ENCODE measurements at places on chromosomes 16 and 17.
A peak's percentile ranks its signal among the peaks of the same experiment; 100 is the strongest.

GRCh38 chr17:83203073-83203471 is 123.7 kb downstream of the METRNL start:
- no peak for DNase-seq

DNA sequence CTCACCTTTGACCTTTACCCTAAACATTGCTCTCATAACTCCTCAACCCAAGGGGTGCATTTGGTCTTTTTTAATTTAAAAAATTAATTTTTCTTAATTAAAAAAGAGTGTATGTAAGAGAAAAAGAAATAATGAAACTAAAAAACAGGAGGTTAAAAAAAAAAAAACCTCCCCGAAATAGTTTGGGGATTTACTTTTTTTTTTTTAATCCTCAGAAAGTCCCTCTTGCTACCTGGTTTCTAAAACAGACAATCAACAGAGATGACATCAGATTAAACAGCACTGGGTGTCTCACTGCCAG is 301.3 kb downstream of the SOX9 start:
- no peak for DNase-seq

DNA sequence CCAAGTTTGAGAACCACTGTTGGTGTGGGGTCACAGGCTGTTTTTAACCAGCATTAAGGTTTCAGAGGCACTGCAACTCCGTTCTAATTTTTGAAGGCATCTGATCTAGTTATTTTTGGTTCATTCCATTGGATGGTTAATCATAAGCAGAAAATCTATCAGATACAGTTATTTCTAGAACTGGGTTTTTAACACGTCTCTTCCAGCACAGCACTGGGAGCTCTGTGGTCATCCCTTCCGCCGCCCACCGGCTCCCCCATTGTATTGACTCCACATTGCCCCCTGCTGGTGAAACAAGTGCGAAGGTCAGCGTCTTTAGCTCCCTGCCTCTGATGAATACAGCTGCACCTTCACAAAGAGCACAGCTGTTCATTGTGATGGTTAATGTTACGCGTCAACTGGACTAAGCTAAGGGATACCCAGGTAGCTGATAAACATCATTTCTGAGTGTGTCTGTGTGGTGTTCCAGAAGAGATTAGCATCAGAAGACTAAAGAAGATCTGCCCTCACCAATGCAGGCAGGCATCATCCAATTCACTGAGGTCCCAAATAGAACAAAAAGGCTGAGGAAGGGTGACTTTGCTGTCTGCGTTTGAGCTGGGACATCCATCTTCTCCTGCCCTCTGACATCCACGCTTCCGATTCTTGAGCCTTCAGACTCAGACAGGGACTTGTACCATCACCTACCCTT is 8.5 kb downstream of the CCL18 start:
- peak; percentile 66 for DNase-seq

GRCh38 chr16:68383858-68384257 is 64.5 kb downstream of the SMPD3 start:
- no peak for DNase-seq

- DNase-seq: no peak
Observed at GRCh38 chr17:40864661-40865390, 2.2 kb downstream of the KRT12 start.

DNA sequence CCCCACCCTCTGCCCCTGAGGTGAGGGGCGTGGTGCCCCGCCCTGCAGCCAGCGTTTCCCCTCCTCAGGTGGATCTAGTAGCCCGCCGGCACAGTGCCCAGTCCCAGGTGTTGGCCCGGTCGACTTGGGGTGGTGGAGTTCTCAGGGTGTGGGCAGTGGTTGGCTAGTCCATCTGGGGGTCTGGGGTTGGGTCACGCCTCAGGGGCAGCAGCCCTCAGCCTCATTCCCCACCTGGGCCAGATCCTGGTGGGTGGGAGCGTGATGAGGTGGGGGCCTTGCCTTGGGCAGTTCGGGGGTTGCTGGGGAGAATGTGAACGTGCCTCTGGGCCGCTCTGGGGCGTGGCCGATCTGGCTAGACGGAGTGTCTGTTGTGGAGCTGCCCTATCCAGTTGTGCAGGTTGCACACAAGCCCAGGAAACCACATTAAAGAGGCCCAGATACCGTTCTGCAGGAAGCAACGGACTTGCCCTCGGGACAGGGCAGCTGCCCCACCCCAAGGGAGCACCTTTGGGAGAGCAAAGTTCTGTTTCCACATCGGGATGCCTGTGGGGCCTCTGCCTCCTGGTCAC is 32.0 kb downstream of the GSE1 start:
- no peak for DNase-seq

GRCh38 chr17:81860756-81861568 is 627 bp upstream of the P4HB start:
- DNase-seq: peak; percentile 96

DNA sequence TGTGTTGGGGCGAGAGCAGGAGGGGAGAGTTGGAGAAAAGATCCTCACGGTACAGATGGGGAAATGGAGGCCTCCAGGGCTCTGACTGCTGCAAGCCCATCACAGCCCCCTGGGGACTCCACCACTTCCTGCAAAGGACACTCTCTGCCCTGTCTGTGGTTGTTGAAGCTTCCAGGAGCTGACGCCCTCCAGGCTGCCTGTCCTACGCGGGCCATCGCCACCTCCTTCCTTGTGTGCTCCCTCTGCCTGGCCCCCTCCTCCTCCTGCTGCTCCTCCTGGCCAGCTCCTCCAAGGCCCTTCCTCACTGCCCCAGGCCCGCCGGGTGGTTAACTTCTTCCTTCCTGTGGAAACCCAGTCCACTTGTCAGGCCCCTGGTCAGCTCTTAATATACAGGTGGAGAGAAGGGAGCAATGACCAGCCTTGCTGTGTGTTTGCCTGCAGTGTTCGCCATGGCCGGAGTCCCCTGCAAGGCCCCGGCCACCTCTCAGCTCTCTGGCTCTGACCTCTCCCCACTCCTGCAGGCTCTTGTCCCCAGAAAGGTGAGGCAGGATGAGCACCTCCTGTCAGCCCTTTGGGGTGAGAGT is 18.4 kb upstream of the STAC2 start:
- DNase-seq: no peak

- no peak for DNase-seq
Observed at GRCh38 chr16:17757808-17758207, 287.0 kb upstream of the XYLT1 start.

DNA sequence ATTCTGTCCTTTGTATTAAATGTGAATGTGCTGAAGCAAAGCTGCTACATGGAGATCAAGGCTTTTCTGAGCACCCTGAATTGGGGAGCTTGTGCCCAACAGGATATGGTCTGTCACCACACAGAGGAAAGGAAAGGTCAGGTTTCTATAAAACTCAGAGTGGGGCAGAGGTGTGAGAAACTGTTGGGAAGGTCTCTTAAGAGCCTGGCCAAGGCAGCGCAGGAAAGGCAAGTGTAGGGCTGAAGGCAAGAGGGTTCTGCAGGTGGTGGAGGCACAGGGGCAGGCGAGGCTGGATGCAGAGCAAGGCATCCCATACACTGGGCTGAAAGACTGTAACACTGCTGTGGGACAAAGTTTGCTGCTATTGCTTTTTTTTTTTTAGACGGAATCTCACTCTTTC is 8.1 kb downstream of the COX6A2 start:
- DNase-seq: no peak

DNA sequence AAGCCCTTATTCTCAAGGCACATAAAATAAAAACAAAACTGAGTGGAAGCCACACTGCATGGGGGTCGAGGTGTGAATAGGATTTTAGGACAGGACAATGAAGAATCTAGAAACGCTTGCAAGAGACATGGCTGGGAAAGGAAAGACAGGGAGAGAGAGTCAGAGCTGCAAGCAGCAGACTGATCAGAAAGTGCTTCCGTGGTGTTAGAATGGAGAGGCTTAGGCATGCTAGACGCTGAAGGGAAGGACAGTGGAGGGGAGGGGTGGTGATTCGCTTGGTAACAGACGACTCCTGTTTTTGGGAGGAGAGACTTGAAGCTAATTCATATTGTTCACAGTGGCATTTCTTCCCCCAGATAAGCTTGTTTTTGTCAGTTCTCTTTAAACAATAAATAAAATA is 173.5 kb downstream of the AIPL1 start:
- no peak for DNase-seq

- DNase-seq: no peak
Observed at GRCh38 chr17:75688209-75688825, 21.2 kb downstream of the SAP30BP start.

GRCh38 chr17:72976971-72977770 is 115.3 kb downstream of the SLC39A11 start:
- DNase-seq: no peak

- DNase-seq: no peak
Observed at GRCh38 chr17:2027528-2028233, 2.3 kb upstream of the DPH1 start.

GRCh38 chr17:16466407-16466806 is 25.6 kb downstream of the LRRC75A start:
- no peak for DNase-seq

- no peak for DNase-seq
Observed at GRCh38 chr17:16171613-16172012, 43.7 kb downstream of the NCOR1 start.

- DNase-seq: no peak
Observed at GRCh38 chr17:58110012-58110411, 26.8 kb downstream of the DYNLL2 start.

GRCh38 chr16:48603647-48604376 is 6.2 kb downstream of the N4BP1 start:
- DNase-seq: no peak

- DNase-seq: no peak
Observed at GRCh38 chr17:77959926-77960521, 1.5 kb downstream of the TNRC6C start.

GRCh38 chr17:82615084-82616020 is 32.9 kb downstream of the WDR45B start:
- no peak for DNase-seq

- no peak for DNase-seq
Observed at GRCh38 chr16:23152386-23153178, 3.3 kb upstream of the USP31 start.

DNA sequence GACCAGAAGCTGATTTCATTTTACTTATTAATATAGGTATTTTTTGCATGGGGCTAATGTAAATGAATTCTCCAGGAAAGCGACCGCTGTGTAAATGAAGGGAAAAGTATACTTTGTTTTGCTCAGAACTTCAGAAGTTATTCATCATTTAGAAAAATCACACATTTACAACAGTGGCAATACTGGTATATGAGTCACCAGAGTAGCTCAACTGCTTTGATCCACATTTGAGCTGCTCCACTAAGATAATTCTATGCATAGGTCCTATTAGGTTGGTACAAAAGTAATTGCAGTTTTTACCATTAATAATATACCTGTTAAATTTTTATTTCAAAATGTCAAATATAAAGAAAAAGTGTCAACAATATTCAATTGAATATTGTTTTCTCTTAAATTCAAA is 22.9 kb upstream of the DYNLRB2 start:
- DNase-seq: no peak

DNA sequence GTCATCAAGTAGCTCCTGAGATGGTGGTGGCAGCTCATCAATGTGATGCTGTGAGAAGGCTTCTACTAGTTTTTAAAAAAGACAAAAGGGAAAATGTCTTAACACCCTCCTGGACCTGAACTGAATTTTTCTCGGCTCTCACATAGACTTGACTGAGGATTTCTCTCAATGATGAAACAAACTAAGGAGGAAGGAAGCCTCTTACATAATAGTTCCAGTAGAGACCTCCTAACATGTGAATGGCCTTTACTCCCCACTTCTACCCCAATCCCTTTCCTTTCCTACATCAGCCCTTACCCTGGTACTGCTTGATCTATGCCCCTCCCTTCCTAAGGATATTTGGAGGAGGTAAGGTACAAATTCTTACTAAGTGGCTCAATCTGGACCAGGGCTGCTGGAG is 54.8 kb upstream of the MTMR4 start:
- no peak for DNase-seq

DNA sequence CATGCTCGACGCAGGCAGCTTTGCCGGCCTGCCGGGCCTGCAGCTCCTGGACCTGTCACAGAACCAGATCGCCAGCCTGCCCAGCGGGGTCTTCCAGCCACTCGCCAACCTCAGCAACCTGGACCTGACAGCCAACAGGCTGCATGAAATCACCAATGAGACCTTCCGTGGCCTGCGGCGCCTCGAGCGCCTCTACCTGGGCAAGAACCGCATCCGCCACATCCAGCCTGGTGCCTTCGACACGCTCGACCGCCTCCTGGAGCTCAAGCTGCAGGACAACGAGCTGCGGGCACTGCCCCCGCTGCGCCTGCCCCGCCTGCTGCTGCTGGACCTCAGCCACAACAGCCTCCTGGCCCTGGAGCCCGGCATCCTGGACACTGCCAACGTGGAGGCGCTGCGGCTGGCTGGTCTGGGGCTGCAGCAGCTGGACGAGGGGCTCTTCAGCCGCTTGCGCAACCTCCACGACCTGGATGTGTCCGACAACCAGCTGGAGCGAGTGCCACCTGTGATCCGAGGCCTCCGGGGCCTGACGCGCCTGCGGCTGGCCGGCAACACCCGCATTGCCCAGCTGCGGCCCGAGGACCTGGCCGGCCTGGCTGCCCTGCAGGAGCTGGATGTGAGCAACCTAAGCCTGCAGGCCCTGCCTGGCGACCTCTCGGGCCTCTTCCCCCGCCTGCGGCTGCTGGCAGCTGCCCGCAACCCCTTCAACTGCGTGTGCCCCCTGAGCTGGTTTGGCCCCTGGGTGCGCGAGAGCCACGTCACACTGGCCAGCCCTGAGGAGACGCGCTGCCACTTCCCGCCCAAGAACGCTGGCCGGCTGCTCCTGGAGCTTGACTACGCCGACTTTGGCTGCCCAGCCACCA is 9.7 kb downstream of the VASN start:
- no peak for DNase-seq

GRCh38 chr17:80000981-80001775 is 34.5 kb downstream of the TBC1D16 start:
- DNase-seq: no peak

GRCh38 chr16:87831421-87832136 is 37.7 kb downstream of the SLC7A5 start:
- DNase-seq: no peak

DNA sequence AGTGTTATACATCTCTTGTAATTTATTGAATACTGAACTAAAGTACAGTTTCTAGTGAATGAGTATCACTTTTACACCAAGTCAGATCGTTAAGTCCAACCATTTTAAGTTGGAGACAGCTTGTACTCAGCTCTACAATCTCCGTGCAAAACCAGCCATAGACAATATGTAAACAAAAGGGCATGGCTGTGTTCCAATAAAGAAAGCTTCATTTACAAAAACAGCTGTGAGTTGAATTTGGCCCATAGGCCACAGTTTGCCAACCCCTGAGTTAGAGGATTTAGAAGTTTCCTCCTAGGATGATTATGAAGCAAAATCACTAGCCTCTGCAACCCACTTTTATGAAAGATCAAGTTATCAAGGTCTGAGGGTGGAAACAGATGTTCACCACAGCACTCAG is 105.7 kb upstream of the RCVRN start:
- no peak for DNase-seq

GRCh38 chr16:85017151-85017550 is 5.8 kb upstream of the ZDHHC7 start:
- no peak for DNase-seq
